ENCODE measurements at places on chromosomes 3 and 15. TPM values are rescaled to one million over a fixed set of nuclear protein-coding genes. Genes with fewer than 3 reads are reported as not detected.

The AMT gene
- 4.8 TPM for total RNA-seq

The REC114 gene
- total RNA-seq, result not detected

DNA sequence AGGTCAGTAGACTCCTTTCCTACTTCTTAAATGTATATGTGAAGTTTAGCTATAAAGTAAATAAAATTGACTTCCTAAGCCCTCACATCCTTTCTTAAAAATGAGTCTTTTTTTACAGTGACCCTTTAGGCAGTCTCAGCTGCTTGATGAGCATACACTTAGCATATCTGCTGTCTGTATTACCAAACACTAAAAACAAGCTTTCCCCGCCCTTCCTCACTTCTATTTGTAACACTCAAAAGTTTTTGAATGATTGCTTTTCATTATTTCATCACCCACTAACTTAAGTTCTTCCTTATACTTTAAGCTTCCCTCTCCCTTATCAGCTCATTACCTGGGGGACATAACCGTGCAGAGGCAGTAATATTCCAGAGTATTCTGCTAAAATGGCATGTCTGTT lies 89.4 kb downstream of the PLOD2 start:
- no peak overlapping the region for H3K27ac ChIP-seq
- H3K4me1 ChIP-seq, result no peaks in the 10 kb centered on the region
- no peak overlapping the region for H3K4me3 ChIP-seq
- H3K27me3 ChIP-seq, result no peaks in the 10 kb centered on the region
- DNase-seq, result no peak

The SLC27A2 gene
- 14.0 TPM for total RNA-seq

The VIPR1 gene
- 9.6 TPM for total RNA-seq

DNA sequence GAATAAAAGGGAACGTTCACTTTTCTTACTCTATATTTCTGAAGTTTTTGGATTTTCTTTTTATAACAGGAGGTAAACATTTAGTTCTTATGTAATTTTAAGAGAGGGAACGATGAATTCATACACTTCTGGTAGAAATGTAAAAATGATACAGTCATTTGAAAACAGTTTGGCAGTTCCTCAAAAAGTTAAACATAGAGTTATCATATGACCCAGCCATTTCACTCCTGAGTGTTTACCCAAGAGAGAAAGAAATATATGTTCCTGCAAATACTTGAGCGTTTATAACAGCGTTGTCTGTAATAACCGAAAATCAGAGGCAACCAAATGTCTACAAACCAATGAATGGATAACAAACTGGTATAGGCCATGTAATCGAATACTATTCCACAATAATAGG lies 20.8 kb upstream of the CCR9 start:
- no peak for DNase-seq
- no peaks in the 10 kb centered on the region for H3K27me3 ChIP-seq
- no peak overlapping the region for H3K27ac ChIP-seq
- no peaks in the 10 kb centered on the region for H3K4me1 ChIP-seq
- H3K4me3 ChIP-seq, result no peak overlapping the region

DNA sequence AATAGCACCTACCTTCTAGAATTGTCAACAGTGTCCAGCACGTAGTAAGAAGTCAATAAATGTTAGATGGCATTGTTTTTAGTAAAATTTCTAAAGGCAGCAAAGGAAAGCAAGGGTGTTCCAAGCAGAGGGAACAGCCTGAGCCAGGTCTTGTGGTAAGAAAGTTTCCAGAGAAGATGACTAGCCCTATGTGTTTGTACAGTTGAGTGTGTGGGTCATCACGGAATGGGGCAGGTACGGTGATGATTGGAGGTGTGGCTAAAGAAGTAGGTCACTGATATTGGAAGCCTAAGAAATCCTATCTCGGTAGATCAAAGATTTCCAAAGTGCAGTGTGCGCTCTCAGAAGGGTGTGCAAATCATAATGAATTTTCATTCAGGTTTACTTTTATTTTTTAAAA lies 94.2 kb upstream of the BCL6 start:
- no peaks in the 10 kb centered on the region for H3K27me3 ChIP-seq

- H3K4me3 ChIP-seq, result no peak overlapping the region
- no peaks in the 10 kb centered on the region for H3K27me3 ChIP-seq
- H3K4me1 ChIP-seq, result peaks cover 33% of the 10 kb centered on the region
- no peaks in the 10 kb centered on the region for H3K36me3 ChIP-seq
- H3K27ac ChIP-seq, result no peak overlapping the region
These were observed 33.3 kb upstream of the RPN1 start for GRCh38 chr3:128683957-128684356.

GRCh38 chr3:105843994-105844393 lies 24.8 kb downstream of the CBLB start:
- DNase-seq, result no peak
- H3K36me3 ChIP-seq, result no peaks in the 10 kb centered on the region
- H3K4me1 ChIP-seq, result no peaks in the 10 kb centered on the region
- no peak overlapping the region for H3K4me3 ChIP-seq

DNA sequence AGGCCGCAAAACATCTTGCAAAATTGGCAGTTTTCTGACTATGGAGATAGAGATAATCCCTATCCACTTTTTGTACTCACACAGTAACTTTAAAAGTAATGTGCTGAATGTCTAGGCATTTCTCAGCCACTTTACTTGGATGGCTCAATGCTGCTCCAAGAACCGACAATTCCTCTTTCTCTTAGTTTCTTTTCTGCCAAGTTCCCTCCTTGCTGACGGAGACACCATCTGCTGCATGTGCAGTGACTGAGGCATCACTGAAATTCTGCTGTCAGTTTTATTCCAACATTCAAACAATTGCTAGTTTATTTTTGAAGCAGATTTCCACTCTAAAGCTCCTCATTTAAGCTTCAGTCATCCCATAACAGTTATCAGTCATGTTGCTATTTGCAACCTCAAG lies 116.0 kb upstream of the RBMS3 start:
- H3K4me1 ChIP-seq, result no peaks in the 10 kb centered on the region
- no peaks in the 10 kb centered on the region for H3K27me3 ChIP-seq
- no peak overlapping the region for H3K27ac ChIP-seq
- no peaks in the 10 kb centered on the region for H3K36me3 ChIP-seq
- no peak overlapping the region for H3K4me3 ChIP-seq
- no peak for DNase-seq

The LYSMD2 gene
- 10.8 TPM for total RNA-seq

GRCh38 chr3:20057612-20058180 lies 17.4 kb downstream of the KAT2B start:
- no peaks in the 10 kb centered on the region for H3K36me3 ChIP-seq
- no peak overlapping the region for H3K27ac ChIP-seq
- H3K4me3 ChIP-seq, result no peak overlapping the region
- DNase-seq, result no peak

DNA sequence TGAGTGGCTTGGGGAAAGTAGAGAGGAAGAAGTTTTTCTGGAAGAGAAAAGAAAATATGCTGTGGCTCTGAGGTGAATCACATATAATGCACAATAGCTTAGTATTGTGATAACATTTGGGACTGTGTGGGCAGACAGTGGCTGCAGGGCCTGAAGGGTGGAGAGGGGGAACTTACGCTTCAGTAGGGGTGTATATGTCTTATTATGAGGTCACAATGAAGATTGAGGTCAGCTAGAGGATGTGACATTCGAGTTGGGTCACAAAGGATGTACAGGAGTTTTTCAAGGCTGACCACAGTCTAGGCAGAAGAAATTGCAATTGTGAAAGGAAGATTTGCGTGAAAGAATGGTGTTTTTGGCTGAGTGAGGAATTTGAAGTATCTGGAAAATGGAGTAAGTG lies 414.8 kb downstream of the LPP start:
- no peak for DNase-seq
- H3K27me3 ChIP-seq, result no peaks in the 10 kb centered on the region
- no peak overlapping the region for H3K27ac ChIP-seq
- H3K36me3 ChIP-seq, result no peaks in the 10 kb centered on the region

GRCh38 chr15:80231371-80231770 lies 20.6 kb downstream of the CTXND1 start:
- H3K27ac ChIP-seq, result no peak overlapping the region
- H3K4me1 ChIP-seq, result no peaks in the 10 kb centered on the region
- DNase-seq, result no peak
- H3K4me3 ChIP-seq, result no peak overlapping the region
- H3K27me3 ChIP-seq, result peaks cover 13% of the 10 kb centered on the region
- no peaks in the 10 kb centered on the region for H3K36me3 ChIP-seq

The MAGEL2 gene
- total RNA-seq, result not detected

DNA sequence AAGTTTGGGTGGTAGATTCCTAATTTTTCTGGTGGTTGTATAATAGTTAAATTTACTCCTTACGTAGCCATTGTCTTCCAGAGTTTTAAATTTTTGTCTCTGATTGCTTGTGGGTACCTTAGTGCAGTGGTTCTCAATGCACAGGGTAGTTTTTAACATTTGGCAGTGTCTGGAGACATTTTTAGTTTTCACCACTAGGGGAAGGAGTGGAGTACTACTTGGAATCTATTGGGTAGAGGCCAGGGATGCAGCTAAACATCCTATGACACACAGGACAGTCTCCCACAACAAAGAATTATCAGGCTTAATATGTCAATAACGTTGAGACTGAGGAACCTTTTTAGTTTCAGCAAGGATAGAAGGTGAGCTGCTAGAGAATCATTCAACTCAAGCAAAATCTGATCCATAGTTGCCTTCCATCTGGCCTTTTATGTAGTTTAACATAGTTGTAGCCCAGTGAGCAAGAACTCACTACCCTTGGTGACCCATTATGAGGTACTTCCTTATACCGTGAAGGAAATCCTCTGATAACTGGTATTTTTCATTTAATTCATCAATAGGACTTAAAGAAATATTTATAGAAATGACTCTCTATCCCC lies 8.6 kb upstream of the STX19 start:
- no peaks in the 10 kb centered on the region for H3K27me3 ChIP-seq
- H3K27ac ChIP-seq, result no peak overlapping the region
- H3K4me3 ChIP-seq, result no peak overlapping the region
- no peaks in the 10 kb centered on the region for H3K36me3 ChIP-seq
- H3K4me1 ChIP-seq, result no peaks in the 10 kb centered on the region

GRCh38 chr3:129046732-129047552 lies 13.6 kb upstream of the GP9 start:
- H3K36me3 ChIP-seq, result no peaks in the 10 kb centered on the region
- H3K4me3 ChIP-seq, result no peak overlapping the region
- no peak for DNase-seq

The ESYT3 gene
- total RNA-seq, result 0.05 TPM

DNA sequence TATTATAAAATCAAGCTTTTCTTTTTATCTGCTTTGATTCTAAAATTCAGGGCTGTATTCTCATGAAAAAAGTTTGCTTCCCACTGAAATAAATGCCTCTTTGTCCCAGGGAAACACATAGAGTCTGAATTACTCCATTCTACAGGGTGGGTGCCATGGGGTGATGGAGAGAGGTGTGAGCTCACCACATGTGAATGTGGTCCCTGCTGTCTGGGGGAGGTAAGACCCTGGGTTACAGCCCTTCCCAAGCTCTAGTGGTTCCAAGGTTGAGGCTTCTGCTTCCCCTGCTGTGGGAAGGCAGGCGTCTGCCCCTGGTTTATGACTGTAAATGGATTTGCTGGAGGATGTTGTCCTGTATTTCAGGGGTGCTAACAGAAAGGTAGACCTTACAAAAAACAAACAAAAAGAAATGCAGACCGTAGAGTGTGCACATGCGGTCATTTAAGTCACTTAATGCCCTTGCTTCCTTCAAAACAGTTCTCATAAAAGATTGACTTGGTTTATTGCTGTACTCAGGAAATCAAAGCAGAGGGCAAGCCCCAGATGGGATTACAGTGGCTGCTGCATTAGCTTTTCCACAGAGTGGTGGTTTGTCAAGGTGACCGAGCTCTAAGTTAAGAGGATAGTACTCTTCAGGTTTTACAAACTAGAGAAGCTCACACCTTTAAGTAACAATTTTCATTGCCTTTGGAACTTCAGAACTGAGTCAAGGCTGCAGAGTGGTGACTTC lies 49.2 kb downstream of the CTDSPL start:
- H3K4me1 ChIP-seq, result peaks cover 29% of the 10 kb centered on the region
- no peaks in the 10 kb centered on the region for H3K27me3 ChIP-seq
- no peak overlapping the region for H3K27ac ChIP-seq
- DNase-seq, result no peak
- H3K36me3 ChIP-seq, result no peaks in the 10 kb centered on the region

The CD86 gene
- not detected for total RNA-seq

GRCh38 chr3:14451844-14452739 lies 49.7 kb downstream of the SLC6A6 start:
- no peak for DNase-seq
- peak overlapping the region; percentile 75 for H3K27ac ChIP-seq
- H3K27me3 ChIP-seq, result no peaks in the 10 kb centered on the region

The LARP6 gene
- total RNA-seq, result 35.9 TPM

The CADPS gene
- total RNA-seq, result not detected

- H3K27me3 ChIP-seq, result no peaks in the 10 kb centered on the region
- no peak overlapping the region for H3K27ac ChIP-seq
- no peak overlapping the region for H3K4me3 ChIP-seq
- no peaks in the 10 kb centered on the region for H3K36me3 ChIP-seq
These were observed 124.2 kb downstream of the SHQ1 start for GRCh38 chr3:72724070-72724469.

DNA sequence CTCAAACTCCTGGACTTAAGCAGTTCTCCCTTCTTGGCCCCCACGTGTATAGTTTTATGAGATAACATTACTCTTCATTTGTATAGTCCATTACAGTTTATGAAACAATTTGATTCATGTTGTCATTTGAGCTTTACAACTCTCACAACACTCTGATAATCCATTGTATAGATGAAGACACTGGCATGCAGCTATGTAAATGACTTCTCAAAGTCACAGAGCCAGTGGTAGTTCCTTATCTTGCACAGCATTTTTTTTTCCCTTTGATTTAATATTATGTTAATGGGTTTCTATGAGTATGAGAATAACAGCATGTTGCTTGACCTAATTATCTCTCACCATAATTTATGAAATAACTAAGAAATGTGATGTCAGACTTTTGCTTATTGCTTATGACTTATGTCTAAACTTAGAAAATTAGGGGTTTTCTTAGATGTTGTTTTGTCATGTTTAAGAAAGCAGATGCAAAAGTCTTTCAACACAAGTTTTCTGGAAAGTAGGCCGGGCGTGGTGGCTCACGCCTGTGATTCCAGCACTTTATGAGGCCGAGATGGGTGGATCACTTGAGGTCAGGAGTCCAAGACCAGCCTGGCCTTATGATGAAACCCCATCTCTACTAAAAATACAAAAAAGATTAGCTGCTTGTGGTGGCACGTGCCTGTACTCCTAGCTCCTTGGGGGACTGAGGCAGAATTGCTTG lies 13.3 kb downstream of the VPS8 start:
- H3K4me1 ChIP-seq, result no peaks in the 10 kb centered on the region
- H3K36me3 ChIP-seq, result no peaks in the 10 kb centered on the region
- DNase-seq, result no peak

GRCh38 chr3:13718000-13718399 lies 161.9 kb downstream of the WNT7A start:
- DNase-seq, result no peak
- no peak overlapping the region for H3K27ac ChIP-seq
- no peaks in the 10 kb centered on the region for H3K4me1 ChIP-seq
- H3K4me3 ChIP-seq, result no peak overlapping the region
- no peaks in the 10 kb centered on the region for H3K36me3 ChIP-seq

DNA sequence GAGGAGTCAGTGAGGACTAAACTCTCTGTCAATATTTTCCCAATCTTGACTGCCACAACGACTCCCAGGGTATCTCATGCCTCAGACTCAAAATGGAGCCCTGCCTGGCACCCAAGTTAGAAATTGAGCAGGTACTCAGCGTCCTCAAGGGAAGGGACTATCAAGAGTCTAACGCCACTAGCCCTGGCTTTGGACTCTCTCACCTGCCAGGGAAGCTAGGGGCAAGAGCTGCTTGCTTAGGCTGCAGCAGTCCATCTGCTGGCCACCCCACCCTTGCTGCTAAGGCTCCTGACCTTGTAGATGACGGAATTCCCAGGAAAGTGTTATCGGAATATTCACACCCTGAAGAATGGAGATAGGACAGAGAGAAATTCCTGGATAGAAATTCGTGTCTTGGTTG lies 33.0 kb downstream of the ZIC4 start:
- no peak overlapping the region for H3K27ac ChIP-seq
- no peaks in the 10 kb centered on the region for H3K36me3 ChIP-seq
- H3K27me3 ChIP-seq, result no peaks in the 10 kb centered on the region
- H3K4me1 ChIP-seq, result no peaks in the 10 kb centered on the region
- DNase-seq, result no peak
